ENCODE measurements at places on chromosomes 13 and 19. TPM values are rescaled to one million over a fixed set of nuclear protein-coding genes. Genes with fewer than 3 reads are reported as not detected.

KLK5 gene
- not detected for total RNA-seq

LIM2 gene
- not detected for total RNA-seq

CKM gene
- total RNA-seq: not detected

KLK15 gene
- total RNA-seq: not detected

RSPH6A gene
- total RNA-seq: 0.33 TPM

SPRYD7 gene
- total RNA-seq: 4.9 TPM

KISS1R gene
- 3.3 TPM for total RNA-seq

ATCAY gene
- not detected for total RNA-seq

MAST3 gene
- total RNA-seq: 35.3 TPM

MCF2L gene
- total RNA-seq: 37.4 TPM

CGB8 gene
- not detected for total RNA-seq

YJEFN3 gene
- 11.2 TPM for total RNA-seq

ZNF878 gene
- total RNA-seq: 4.0 TPM

CCDC8 gene
- 13.0 TPM for total RNA-seq

TPGS1 gene
- total RNA-seq: 34.5 TPM

ZNF723 gene
- not detected for total RNA-seq

RGCC gene
- total RNA-seq: 112 TPM

ARL11 gene
- total RNA-seq: not detected

MAG gene
- total RNA-seq: not detected

ENOX1 gene
- 4.3 TPM for total RNA-seq

SPRY2 gene
- total RNA-seq: 26.5 TPM

ADAMTSL5 gene
- not detected for total RNA-seq

FGF22 gene
- total RNA-seq: not detected

FAM216B gene
- not detected for total RNA-seq

PSG11 gene
- total RNA-seq: not detected

APOC4 gene
- not detected for total RNA-seq

PGLYRP1 gene
- total RNA-seq: not detected

ZNF784 gene
- 6.9 TPM for total RNA-seq

C13orf42 gene
- total RNA-seq: not detected

NMRK2 gene
- total RNA-seq: not detected

KLK4 gene
- total RNA-seq: not detected

SEMA6B gene
- 6.0 TPM for total RNA-seq

PRR36 gene
- total RNA-seq: 1.0 TPM

ZNF382 gene
- 6.3 TPM for total RNA-seq

TUBA3C gene
- total RNA-seq: not detected

ZNF667 gene
- total RNA-seq: 1.3 TPM

SHISA7 gene
- not detected for total RNA-seq

SPRED3 gene
- 0.52 TPM for total RNA-seq

LILRA6 gene
- not detected for total RNA-seq

PRRG2 gene
- 4.9 TPM for total RNA-seq
